ENCODE measurements at places on chromosomes 4 and X.
A peak's percentile ranks its signal among the peaks of the same experiment; 100 is the strongest.

GRCh38 chr4:144645631-144646522 lies at the start of gene HHIP:
Gene HHIP (plus strand): TSS chr4:144646156. CDS start chr4:144646676, 520 bp downstream.
- peak; percentile 59 for DNase-seq

DNA sequence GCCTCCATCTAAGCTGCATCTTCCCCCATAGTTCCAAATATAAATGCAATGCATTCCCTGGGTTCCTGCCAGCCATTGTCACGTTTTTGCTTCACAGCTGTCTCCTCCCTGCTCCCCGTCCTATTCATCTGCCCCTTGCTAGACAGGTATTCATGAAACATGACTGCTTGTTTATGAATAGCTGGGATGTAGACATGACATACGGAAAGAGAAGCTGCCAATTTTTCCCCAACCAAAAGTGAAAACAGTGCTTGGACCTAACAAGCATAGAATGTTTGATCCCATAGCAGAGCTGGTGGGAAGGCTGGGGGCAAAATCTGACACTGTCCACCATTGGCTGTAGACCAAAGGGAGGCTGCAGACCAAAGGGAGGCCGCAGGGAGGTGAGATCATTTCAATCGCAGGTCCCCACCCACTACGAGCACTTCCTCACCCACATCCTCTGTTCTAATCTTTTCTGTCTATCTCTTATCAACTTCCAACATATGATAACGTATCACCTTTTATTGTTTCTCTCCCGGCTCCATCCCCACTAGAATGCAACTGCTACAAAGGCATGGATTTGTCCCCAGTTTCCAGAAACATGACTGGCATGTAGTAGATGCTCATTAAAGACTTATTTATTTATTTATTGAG lies 8.5 kb upstream of the GYG2 start:
- DNase-seq: no peak

DNA sequence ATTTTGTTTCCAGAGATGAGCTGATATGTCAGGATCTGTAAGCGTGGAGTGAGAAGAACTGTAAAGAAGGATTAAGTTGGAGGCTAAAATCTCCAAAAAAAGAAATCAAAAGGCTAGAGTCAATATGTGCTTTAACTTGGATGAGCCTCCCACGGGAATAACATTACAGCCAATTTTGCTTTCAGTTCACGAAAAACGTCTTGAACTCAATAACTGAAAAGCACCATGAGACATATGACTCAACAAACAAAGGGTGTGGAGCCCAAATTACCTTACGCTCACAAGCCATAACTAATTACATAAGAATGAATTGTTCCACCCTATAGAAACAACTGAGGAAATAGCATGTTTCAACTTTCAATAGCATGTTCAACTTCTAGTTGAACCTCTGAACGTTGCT lies 22.3 kb downstream of the TMPRSS11D start:
- no peak for DNase-seq

GRCh38 chr4:11480683-11481082 lies 52.0 kb upstream of the HS3ST1 start:
- DNase-seq: no peak

DNA sequence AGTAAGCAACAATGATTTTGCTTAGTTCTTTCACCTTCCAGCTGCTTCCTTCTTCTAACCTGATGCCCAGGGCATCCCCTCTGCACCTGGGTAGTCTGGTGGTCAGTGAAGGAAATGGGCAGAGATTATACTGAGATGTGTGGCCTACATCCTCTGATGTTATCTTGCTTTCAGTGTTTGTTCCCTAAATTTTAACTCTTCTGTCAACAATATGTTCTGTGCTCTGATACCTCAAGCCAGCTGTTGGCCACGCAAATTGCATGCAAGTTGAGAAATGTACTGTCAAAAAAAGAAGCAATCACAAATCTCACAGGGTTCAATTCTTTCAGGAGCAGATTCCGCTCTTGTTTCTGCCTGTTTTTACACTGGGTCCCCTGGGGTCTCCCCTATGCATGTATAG lies 73.8 kb downstream of the FBXW7 start:
- no peak for DNase-seq

- no peak for DNase-seq
These were observed 99.0 kb downstream of the HMX1 start for GRCh38 chr4:8772499-8773123.

GRCh38 chr4:35461931-35462659 lies 782.2 kb downstream of the ARAP2 start:
- DNase-seq: no peak

GRCh38 chr4:97468272-97468671 lies 675.0 kb downstream of the STPG2 start:
- no peak for DNase-seq

- peak; percentile 30 for DNase-seq
These were observed 46.1 kb upstream of the FAM9C start for GRCh38 chrX:13090339-13091110.

DNA sequence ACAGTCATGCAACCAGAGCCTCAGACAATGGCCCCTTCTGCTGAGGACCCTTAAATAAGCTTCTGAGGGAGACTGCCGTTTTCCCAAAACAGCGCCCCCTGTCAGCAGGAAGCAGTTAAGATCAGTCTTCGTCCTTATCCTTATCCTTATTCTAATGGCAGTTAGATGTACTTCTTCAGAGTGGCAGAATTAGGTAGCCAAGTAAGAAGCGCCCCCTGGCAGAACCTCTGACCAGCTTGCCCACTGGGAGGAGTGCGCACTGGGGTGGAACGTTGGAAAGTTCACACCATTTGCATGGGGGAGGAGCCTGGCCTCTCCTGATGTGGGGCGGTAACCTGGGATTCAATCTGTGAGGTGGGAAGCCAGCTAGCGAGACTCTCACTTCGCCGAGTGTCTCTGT lies 133.6 kb upstream of the QRFPR start:
- DNase-seq: no peak

DNA sequence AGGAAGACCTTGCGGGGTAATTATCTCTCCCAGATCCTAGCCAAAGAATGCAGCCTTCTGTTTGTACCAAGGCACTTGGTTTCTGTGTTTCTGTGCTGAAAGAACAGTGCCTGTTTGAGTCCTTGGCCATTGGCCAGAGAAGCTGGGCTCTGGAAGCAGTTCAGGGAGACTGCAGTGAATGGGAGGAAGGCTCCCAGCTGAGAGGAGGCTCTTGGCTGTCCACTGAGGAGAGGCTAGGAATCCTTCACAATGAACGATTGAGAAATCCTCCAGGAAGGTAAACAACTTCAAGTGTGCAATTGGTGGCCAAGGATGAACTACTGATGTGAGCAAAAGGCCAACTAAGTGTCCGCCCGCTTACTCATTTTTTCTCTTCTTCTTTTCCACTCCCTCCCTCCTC lies 61.3 kb downstream of the HS3ST1 start:
- no peak for DNase-seq

DNA sequence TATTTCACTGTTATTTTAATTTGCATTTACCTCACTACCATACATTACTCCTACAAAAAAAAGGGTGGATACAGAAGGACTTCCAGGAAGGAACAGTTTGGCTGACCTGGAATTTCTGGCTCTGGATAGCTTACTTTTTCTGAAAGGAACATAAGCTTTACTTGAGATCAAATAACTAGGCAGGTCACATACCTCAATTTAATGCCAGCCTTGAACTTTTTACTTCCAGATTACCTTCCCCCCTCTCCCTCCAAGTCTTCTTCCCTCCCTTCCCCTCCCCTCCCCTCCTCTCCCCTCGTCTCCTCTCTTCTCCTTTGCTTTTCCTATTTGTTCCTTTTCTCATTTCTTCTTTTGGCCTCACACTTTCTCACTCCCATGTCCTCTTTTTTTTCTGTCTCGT lies 659.2 kb upstream of the AADAT start:
- no peak for DNase-seq

DNA sequence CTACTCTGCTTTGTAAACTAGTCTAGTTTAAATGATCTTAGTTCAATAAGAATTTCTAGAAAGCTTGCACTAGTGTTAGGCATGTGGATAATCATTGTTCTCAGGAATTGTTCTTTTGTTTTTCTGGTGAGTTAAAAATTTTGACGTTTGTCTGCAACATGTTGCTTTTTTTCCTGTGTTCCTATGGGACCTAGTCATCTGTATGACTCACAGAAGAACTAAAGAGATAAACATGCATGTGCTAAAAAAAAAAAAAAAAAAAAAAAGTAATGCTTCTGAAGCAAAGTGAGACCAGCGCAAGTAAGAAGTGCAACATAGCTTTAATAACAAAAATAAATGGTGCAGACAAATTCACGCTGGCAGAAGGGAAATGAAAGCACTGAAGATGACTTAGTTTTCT lies 471.2 kb downstream of the IQCM start:
- DNase-seq: peak; percentile 21

DNA sequence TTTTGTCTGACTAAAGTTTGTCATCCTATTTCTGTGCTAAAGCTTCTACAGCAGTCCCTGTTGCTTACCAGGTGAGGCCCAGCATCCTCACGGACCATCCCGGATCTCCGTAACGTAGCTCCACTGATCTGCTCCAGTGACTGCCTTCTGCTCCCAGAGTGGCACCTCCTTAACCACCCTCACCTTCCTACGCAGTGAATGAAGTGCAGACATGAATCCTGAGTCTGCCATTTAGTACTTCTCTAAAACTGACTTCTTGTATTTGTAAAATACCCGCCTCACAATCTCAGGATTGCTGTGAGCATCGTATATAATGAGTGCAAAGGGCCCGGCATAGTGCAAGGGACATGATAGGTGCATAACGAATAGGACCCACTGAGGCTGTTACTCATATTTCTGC lies 27.7 kb upstream of the ACSL1 start:
- DNase-seq: no peak

- DNase-seq: no peak
These were observed 417.4 kb downstream of the CCSER1 start for GRCh38 chr4:90544532-90545045.

All from EH (cell line).